Stimulated activated CD4-positive, alpha-beta T cell treated with anti-CD3 and anti-CD28 coated beads, Interleukin-1b, Interleukin-23, amount 100 ng/mL, for 24 hours (primary cell): ENCODE measurements at places on chromosomes 2 and 18.

GRCh38 chr2:32745191-32745590 lies 117.3 kb downstream of the TTC27 start:
- DNase-seq: no peak

- no peak for DNase-seq
Measured at GRCh38 chr2:41879235-41879916, 168.4 kb upstream of the PKDCC start.

GRCh38 chr18:274313-274712 lies 6.5 kb upstream of the THOC1 start:
- no peak for DNase-seq

GRCh38 chr2:10546975-10547391 lies 98.9 kb upstream of the ODC1 start:
- DNase-seq: no peak
